ENCODE measurements at places on chromosomes 2 and 18.

GRCh38 chr18:45284174-45284573 is 331.1 kb upstream of the SLC14A2 start:
- no peak for DNase-seq

DNA sequence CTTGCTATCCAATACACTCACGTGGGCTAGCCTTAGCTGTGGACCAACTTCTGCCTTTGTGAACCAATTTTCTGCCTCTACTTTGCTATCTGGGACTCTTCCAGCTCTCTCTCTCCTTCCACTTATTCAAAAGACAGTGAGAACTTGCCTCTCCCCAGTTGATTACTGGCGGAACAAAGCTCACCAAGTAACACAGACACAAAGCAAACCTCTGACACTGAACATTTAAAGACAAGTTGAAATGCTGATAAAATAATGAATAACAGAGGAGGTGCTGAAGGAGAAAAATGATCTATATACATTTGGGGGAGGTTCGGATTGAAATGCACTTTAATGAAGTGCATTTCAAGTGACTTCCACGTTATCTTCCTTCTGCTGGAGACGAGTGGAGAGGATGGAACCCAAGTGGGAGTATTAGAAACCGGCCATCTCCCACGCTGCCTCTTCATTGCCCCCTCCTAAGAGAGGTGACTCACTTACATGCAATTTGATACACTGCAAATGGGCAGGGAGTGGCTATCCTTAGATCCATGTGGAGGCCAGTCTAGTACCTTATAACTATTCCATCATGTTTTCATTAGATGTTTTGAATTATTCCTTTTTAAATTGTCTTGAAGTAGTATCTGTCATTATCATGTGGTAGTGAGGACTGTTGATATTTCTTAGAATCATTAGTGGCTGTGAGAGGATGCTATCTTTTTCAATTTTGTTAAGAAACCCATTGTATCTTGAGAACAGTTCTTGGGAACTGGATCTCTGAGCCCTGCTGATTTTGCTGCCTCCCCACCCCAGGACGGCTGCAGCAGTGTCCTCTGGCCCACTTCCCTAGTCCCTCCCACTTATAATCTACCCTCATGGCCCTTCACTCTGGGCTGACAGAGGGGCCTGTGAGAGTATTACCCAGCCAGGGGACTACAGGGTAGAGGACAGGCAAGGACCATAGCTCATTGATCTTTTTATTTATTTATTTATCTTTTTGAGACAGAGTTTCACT is 6.0 kb upstream of the GLI2 start:
- no peak for DNase-seq

DNA sequence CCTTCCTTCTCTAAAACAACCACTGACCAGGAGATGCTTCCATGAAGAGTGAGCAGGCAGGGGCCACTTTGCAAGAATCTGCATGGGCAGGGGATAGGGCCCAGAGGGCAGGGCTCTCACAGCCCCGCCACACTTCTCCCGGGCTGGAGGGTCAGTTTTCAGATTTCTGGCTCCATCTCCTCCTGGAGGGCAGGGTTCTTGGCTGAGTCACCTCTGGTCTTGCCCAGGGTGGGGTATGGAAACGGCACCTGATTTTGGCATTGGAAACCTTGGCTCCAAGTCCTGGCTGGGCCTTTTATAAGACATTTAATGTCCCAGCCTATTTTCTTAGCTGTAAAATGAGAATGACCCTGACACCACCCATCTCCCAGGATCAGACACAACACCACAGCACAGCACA is 27.6 kb upstream of the ASPRV1 start:
- no peak for DNase-seq

- no peak for DNase-seq
These were observed 285.4 kb downstream of the LPIN1 start for GRCh38 chr2:12031866-12032265.

- DNase-seq: no peak
These were observed 37.3 kb downstream of the USP14 start for GRCh38 chr18:195651-196050.

- DNase-seq: no peak
These were observed 1139.4 kb upstream of the GYPC start for GRCh38 chr2:125516496-125517109.

DNA sequence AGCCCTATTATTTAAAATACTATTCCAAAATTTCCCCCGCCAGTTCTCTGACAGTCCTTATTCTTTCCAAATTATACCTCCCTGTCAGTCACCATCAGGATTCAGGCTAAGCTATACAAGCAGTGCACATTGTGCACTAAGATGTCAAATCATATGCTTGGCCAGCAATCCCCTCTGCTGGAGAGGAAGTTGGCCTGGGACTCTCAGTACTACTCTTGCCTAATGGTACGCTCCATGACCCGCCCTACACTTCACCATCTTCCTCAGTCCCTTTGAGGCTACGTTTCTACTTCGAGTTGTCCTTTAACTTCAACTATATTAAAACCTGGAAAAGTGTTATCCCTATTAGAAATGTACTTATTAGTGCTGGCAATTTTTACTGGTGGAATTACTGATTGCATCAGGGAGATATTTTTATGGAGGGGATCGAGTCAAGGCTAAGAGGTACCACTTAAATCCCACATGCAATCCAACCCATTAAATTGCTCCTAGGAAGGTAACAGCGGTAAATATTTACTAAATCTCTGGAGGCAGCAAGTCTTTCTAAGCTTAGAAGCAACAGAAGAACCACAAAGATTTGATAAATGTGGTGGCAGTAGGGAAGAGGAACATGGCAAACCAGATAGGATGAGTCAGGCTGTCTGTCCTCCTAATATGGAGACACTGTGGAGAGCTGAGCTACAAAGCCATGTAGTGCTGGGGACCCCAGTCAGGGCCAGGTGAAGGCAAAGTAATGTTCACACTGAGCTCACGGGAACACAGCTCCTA is 2.7 kb downstream of the USP40 start:
- DNase-seq: no peak

- DNase-seq: no peak
These were observed 13.0 kb downstream of the EN1 start for GRCh38 chr2:118834440-118834810.

DNA sequence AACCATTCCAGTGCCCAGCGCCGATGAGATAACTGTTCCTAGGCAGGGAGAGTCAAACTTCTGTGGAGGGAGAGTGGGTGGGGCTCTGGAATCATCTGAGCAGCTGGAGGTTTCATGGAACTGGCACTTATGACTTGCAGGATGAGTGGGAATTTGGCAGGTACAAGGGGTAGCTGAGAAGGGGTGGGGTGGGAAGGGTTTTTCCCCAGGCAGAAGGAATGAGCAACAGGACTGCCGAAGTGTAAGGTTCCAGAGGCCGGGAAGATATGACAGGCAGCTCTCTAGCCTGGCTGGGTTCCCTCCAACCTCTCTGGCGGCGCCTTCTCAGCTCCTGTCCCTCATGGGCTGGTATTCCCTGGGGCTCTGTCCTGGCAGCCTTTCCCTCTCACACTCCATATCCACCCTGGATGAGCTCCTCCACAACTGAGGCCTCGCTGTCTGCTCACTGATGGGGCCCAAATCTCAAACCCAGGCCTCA is 2.5 kb upstream of the TET3 start:
- DNase-seq: no peak

GRCh38 chr2:15377202-15377601 is 183.9 kb downstream of the NBAS start:
- DNase-seq: no peak

DNA sequence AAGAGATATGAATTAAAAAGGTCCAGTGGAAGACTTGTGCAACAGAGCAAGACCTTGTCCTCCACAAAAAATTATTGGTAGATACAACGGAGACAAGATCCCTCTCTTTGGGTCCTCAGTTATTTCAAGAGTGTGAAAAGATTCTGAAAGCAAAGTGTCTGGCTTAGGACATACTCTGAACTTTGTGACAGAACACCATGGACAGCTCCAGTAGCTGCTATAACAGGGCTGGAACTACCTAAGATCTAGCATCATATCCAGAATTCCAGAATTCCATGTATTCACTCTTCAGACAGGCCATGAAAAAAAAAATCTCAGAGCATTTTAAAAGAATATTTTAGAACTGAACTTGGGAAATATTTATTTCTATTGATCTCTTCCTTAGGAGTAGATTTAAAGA is 74.8 kb upstream of the ZBTB14 start:
- DNase-seq: no peak

DNA sequence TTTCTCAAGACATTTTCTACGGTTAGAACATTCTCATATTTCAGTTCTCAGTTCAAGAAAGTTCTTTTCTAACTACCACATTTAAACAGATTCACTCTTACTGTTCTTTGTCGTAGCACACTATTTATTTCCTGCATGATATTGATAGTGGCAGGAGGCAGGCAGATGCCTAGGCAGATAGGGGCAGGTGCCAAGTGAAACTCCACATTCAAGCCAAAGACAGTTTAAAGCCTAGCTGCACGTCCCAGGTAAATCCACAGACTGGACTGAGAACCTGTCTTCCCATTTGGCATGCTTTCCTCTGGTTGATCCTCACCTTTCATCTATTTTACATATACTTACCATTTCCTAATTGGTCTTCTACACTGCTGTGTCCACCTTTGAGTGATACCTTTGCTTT is 359.3 kb downstream of the TMX3 start:
- no peak for DNase-seq

DNA sequence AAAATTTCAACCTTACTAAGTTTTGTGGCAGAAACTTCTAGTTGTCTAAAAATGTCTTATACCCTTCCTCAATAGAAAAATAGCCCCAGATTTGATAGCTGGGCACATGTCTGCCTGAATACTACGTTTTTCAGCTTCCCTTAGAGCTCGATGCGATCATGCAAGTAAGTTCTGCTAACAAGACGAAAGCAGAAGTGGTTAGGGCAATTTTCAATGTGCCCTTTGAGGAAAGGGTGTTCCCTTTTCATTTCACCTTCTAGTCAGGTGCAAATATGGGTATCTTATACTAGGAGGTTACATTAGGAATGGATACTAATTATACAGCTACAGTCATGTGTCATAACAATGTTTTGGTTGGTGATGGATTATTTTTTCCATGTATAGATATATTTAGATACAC is 1572.1 kb upstream of the LRRTM1 start:
- no peak for DNase-seq

DNA sequence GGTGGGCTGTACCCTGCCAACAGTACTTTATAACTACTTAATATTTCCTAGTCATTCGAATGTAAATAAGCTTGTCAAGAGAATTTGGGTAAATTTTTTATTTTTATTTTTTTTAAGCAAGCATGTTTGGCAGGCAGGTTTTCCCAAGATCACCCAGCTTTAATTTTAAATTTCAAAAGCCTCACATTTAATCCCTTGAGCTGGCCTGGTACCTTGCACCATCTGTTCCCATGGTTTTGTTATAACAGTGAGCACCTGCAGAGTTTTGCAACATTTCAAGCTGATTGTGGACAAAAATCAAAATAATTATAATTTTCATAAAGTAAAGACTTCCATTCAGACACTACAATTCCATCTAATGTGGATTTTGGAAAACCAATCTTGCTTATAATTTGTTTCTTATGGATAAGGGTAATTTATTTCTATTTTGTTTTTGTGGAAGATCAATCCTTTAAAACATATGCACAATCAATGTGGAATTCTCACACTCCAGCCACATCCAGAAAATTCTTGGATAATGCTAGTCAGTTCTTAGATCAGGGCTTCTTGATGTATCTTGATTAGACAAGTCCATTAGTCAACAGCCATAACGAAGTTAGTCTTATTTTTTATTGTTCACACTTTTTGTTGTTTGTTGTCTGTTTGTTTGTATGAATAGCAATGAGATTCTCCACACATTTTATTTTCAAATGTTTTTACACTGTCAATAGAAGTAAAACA is 689.3 kb downstream of the NR4A2 start:
- no peak for DNase-seq

- no peak for DNase-seq
These were observed 28.4 kb downstream of the SIX3 start for GRCh38 chr2:44969936-44970335.

DNA sequence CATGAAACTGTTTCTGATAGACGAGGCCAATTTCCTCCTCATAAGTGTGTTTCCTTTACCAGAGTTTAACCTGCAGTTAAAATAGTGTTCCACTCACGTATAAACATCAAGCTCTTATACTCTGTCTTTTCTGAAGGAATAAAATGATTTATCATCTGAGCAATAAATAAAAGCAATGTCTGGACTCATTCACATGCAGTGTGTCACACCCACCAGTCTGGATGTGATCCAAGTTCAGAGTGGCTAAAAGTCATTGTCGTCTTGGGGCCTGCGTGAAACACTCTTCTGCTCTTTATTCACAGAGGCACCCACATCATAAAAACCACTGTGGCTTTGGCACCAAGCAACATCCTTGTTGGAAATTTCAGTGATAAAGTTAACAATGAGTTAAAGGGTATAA is 19.5 kb upstream of the SLC9A4 start:
- no peak for DNase-seq

DNA sequence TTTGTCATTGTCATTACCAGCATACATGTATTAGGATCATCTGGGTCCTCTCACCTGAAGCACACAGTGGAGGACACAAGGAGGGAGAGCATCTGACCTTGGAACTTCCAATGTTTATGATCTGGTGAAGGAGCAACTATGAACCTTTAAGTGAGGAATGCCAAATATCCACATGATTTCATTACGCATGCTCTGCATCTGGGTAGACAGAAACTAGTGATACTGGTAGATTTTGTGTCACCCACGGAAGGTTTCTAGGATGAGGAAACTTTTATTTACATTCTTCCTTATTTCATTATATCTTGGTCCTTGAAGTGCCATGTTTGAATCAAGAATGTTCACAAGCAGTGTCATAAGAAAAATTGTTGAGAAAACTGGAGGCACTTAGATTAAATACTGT is 32.1 kb downstream of the SPC25 start:
- no peak for DNase-seq

- DNase-seq: no peak
These were observed 65.1 kb upstream of the TMEM17 start for GRCh38 chr2:62570861-62571698.

DNA sequence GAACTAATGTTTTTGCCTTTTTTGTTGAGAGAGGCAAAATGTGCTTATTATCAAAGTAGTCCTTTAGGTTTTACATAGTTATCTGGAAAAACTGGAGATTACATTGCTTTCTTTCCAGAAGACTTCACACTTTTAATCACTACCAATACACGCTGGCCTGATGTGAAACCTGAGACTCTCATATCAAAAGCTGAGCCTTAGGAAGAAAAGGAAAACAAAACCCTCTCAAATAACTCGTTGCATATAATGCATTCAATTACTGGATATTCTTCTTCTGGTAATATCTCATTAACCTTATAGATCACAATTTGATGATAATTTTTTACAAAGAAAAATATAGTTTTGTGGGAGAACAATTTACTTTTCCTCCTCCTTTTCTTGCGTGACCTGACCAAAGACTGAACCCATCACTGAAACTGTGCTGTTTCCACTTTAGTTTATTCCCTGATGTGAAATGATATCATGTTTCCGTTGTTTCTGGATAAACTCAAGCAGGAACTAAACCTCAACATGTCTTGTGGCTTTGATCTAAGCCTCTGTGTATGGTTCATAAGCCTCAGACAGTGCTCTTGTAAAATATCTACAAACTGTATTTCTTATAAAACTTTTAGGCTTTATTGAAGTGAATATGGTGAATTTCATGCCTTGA is 332.4 kb downstream of the GULP1 start:
- no peak for DNase-seq

Data from stimulated activated CD8-positive, alpha-beta memory T cell treated with anti-CD3 and anti-CD28 coated beads, Interleukin-2, amount 100 ng/mL, for 1 hour (primary cell).